Epithelial cell of umbilical artery (primary cell): ENCODE measurements at places on chromosomes 2 and 18. TPM values are rescaled to one million over a fixed set of nuclear protein-coding genes. Genes with fewer than 3 reads are reported as not detected.

ADAM23 gene
- total RNA-seq: 9.6 and 12.7 TPM in 2 replicates

STEAP3 gene
- 2.1 and 6.8 TPM in 2 replicates for total RNA-seq

ZNF516 gene
- total RNA-seq: 5.6 and 9.4 TPM in 2 replicates

PSMA8 gene
- total RNA-seq: not detected in 2 replicates

STON1 gene
- 11.0 and 12.6 TPM in 2 replicates for total RNA-seq

BMP10 gene
- not detected in 2 replicates for total RNA-seq

KIAA2012 gene
- not detected in 2 replicates for total RNA-seq

PDE11A gene
- total RNA-seq: under 0.01 TPM in 1 of 2 replicates, not detected in the other

HNMT gene
- 3.2 and 10.4 TPM in 2 replicates for total RNA-seq
